NCI-H1436 treated with DMSO at 0.1 percent for 48 hours (cell line): ENCODE measurements at places on chromosomes 1 and 21.

- DNase-seq, result no peak
These were observed 507.1 kb upstream of the ZRANB2 start for GRCh38 chr1:71587961-71588360.

DNA sequence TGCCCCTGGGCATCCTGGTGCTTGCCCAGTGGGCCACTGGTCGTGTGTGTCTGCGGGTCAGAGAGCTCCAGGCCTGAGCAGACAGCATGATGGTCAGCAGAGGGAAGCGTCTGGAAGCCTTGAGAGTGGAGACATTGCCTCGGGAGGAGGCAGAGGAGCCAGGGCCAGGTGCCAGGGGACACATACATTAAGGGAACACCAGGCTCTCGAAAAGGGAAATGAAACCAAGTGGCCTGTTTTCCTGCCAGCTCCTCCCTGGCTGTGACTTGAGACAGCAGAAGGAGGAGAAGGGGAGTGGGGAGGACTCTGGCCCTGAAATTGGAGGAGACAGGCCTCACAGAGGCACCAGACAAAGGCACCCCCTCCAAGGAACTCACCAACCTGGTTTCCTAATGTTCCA is 62.4 kb upstream of the LRP8 start:
- no peak for DNase-seq

- no peak for DNase-seq
These were observed 108.0 kb downstream of the PGBD5 start for GRCh38 chr1:230317823-230318819.

DNA sequence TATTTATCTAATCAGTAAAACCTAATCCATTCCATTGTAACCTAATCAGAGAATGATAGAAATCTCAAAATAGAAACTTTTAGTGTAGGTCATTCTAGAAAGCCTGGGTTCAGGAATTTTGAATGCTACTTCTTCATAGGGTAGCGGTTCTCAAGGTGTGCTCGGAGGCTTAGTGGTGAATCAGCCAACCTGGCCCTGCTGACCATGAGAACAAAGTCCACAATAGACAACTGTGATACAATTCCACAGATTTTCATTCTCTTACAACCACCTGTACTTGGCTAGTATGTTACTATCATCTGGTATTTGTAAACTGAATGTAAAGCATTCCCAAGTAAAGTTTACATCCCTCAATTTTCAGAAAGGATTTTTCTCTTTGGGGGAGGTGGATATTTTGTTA is 7.5 kb upstream of the PUM1 start:
- DNase-seq, result no peak

GRCh38 chr1:154557248-154557938 is 1.1 kb downstream of the UBE2Q1 start:
- DNase-seq, result no peak

DNA sequence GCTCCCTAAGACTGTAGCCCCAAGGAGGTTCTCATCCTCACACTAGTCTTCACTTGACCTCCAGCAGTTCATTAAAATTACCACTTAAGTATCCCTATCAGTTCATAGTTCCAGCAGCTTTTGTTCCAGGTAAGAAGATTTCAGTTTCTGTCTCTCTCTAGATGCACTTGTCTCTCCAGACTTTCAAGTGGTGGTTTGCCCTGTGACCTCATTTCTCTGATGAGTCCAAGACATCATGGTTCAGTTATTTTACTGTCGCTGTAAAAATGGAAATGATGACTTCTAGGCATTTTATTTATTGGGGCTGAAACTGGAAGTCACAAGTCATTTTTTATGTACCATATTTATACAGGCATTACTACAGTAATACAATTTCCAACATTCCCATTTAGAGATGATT is 17.9 kb upstream of the RGS18 start:
- DNase-seq, result no peak

DNA sequence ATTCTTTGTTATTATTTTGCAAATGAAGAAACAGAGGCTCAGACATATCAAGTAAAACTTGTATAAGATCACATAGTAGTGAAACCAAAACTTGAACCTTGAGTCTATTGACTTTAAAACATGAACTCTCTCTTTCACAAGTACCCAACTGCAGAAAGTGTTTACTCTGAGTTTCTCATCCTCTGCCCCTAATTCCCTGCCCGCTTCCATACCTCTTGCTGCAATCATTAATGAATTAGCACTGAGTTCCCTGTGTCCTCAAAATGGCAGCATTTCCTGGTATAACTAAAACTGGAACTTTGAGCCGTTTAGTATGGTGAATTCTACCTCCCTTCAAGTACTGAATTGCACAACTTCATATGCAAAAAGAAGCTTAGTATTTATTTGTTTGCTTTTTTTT is 147.7 kb upstream of the DNAH14 start:
- DNase-seq, result no peak
